ENCODE measurements at places on chromosomes 11 and 22.

DNA sequence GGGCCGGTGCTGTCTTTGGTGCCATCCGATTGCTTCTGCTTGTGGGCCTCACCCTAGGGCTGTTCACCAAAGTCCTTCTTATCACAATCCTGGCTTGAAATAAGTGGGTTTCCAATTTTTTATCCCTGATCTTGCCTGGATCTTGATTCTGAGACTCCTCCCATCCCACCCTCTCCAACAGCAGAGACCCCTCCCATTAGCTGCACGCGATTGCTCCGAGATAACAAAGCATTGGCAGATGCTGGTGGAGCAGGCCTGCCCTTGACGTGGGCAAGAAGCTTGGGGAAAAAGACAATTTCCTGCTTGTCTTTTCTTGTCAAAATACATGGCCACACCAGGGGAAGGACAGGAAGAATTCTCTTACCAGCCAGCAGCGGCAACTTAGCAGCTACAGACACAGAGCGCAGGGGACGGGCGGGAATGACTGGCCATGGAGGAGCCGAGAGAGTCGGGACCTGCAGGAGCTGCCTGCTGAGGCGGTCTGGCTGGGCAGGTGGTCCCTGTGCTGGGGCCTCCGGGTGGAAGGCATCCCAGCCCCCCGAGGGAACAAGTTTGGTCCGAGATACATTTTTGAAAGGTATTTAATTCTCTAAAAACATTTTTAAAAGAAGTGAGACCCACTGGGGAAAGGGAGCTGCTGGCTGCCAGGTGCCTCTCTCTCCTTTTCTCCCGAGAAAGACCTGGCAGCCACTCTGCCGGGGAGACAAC is 9.7 kb upstream of the BID start:
- DNase-seq, result no peak

GRCh38 chr11:6556139-6556949 is 47.1 kb downstream of the RRP8 start:
- peak; percentile 44 for DNase-seq

DNA sequence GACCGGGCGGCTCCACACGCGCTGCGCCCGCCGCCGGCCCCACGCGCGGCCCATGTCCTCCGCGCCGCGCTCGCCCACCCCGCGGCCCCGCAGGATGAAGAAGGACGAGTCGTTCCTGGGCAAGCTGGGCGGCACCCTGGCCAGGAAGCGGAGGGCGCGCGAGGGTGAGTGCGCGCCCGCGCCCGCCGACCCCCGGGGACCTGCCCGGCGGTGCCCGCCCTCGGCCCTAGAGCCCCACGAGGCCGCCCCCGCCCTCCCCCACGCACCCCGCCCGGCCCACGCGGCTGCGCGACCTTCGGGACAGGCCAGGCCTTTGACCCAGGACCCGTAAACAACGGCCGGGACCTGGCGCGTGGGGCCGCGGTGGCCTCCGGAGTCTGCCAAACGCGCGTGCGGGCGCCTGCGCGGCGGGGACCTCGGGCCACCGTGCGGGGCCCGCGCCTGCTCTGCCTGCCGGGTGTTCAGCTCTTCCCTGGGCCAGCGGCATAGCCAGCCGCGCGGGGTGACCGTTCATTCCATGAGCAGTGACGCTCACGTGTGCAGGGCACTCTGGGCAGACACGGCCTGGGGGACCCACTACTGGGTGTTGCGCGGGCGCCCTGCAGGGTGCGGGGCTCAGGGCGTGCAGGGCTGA is at the start of gene PARVB:
Gene PARVB, plus strand, starts transcription at position 15 of the 634 bp plus-strand sequence. Its CDS starts 38 bp downstream, at position 53.
- no peak for DNase-seq

DNA sequence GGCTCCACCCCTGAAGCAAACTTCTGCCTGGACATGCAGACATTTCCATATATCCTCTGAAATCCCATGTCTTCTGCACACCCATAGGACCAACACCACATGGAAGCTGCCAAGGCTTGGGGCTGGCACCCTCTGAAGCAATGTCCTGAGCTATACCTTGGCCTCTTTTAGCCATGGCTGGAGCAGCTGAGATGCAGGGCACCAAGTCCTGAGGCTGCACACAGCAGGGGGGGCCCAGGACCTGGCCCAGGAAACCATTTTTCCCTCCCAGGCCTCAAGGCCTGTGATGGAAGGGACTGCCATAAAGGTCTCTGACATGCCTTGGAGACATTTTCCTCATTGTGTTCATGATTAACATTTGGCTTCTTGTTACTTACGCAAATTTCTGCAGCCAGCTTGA is 34.5 kb downstream of the SYT9 start:
- DNase-seq, result no peak

- DNase-seq, result no peak
Observed at GRCh38 chr11:61698173-61698948, 18.2 kb downstream of the DAGLA start.

Data from renal pelvis (tissue), 12 donors.